ENCODE measurements at places on chromosomes 4 and X.

DNA sequence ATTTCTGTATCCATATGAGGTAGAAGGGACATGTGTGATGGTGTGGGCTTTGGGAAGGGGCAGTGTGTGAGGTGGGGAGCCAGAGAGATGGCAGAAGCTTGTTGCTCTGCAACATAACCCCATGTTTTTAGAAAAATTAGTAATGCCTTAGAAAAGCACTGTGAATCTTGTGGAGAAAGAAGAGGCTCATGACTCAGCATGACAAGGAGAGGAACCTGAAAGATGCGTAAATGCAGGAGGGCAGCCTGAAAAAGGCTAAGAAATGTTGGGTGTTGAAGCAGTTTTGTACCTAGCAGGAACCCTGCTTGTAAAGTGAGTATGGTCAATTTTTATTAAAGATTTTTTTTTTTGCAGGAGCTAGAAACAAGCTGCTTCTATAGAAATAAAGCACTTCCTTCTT lies 59.8 kb downstream of the ARSJ start:
- no peak for DNase-seq

DNA sequence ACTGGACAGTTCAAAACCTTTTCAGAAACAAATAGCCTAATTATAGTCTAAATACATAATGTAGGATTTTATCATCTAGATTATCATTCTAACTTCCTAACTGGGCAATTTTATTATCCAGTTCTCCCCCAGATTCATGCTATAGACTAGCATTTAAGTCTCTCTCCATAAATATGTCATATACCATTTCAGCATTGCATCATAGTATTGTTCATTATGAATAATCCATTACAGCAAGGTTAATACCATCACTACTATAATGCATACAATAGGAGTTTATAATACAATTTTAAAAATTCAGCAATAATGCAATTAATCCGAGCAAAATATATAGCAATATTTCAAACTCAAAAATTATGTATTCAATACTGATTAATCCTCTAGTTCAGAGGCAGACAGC lies 77.4 kb downstream of the PDGFC start:
- DNase-seq, result no peak

DNA sequence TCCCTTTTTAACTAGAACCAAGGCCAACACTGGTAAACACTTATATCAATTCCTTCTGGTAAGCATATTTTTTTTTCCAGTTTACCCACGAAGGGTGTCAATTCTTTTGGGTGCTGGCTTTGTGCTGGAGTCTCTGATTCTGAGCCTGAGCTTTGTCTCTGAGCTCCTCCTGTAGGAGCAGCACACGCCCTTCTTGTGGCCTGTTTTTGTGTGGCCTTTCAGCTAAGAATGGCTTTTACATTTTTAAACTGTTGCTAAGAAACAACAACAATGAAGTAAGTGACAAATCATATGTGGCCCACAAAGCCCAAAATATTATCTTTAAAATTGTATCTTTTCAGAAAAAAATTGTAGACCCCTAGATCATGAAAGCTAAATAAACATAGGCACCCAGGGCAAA lies 98.0 kb upstream of the TBC1D9 start:
- no peak for DNase-seq

- no peak for DNase-seq
Measured at GRCh38 chrX:154138857-154139256, 5.2 kb upstream of the OPN1LW start.

DNA sequence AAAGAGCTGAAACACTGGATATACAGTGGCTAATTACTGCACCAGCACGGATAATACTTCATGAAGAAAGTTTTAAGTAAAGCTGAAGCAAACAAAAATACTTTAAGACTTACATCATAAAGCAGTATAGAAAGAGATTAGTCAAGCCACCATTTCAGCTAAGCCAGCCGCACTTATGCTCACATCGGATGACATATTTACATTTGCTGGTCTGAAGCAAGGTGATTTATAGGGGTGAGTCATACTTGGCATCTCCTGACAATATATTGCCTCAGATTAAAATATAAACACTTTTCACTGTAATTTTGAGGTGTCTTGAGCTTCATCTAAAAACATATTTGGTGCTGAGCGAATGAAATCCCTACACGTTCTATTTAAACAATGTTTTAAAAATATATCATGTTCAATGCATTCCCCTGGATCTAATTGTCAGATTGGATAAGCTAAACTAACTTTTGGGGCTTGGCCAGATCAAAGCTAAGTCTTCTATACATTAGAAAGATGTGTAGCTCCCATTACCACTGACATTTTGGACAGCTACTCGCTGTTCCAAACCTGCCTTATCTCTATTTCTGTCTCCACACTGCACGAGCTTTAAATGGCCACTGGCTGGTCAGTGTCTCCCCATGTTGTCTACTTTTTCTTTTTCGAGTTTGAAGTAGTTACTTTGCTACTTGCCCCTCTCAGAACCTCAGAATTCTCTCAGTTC lies 103.2 kb downstream of the VCX2 start:
- no peak for DNase-seq

GRCh38 chr4:153151535-153152455 lies 52.4 kb upstream of the TRIM2 start:
- no peak for DNase-seq

DNA sequence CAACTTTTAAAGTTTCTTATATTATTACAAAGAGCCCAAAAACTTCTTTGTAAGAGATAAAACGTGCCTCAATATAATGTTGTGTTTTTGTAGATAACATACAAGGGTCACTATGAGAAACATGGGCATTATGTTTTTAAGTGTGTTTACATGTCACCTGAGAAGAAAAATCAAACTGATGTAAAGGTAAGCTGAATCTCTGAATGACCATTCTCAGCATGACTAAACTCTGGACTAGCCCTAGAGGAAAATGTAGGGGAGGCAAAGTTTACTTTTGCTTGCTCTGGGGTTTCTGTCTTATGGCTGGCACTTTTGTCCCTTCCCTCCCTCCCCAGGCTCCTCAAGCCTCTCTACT lies 6.8 kb downstream of the MEPE start:
- DNase-seq, result no peak

- DNase-seq, result peak; percentile 36
Measured at GRCh38 chr4:70902577-70903290, 565 bp downstream of the MOB1B start.

DNA sequence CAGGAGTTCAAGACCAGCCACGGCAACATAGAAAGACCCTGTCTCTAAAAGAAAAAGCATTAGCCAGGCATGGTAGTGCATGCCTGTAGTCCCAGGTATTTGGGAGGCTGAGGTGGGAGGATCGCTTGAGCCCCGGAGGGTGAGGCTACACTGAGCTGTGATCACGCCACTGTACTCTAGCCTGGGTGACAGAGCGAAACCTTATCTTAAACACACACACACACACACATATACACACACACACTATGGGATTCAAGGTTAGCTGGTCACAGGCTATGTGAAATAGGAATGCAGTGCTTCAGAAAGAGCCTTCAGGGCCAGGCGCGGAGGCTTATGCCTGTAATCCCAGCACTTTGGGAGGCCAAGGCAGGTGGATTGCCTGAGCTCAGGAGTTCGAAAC lies 23.5 kb downstream of the NLGN3 start:
- no peak for DNase-seq

- DNase-seq, result no peak
Measured at GRCh38 chr4:7831330-7831729, 108.3 kb downstream of the AFAP1 start.

- DNase-seq, result no peak
Measured at GRCh38 chrX:71998836-71999509, 88.3 kb downstream of the NHSL2 start.

DNA sequence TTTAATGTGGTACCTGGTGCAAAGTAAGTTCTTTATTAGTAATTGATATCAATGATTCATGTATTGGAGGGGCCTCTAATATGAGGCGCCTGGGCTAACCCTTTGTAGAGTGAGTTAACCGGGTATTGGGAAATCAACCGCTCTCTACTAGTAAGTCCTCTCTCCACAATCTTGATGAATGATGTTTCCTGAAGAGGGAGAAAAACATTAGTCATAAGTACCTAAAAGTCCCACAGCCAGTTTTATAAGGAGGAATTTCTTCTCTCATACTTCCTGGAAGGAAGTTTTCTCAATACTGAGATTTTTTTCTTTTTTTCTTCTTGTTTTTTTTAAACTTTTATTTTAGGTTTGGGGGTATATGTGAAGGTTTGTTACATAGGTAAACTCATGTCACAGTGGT lies 62.3 kb downstream of the AGTR2 start:
- no peak for DNase-seq

DNA sequence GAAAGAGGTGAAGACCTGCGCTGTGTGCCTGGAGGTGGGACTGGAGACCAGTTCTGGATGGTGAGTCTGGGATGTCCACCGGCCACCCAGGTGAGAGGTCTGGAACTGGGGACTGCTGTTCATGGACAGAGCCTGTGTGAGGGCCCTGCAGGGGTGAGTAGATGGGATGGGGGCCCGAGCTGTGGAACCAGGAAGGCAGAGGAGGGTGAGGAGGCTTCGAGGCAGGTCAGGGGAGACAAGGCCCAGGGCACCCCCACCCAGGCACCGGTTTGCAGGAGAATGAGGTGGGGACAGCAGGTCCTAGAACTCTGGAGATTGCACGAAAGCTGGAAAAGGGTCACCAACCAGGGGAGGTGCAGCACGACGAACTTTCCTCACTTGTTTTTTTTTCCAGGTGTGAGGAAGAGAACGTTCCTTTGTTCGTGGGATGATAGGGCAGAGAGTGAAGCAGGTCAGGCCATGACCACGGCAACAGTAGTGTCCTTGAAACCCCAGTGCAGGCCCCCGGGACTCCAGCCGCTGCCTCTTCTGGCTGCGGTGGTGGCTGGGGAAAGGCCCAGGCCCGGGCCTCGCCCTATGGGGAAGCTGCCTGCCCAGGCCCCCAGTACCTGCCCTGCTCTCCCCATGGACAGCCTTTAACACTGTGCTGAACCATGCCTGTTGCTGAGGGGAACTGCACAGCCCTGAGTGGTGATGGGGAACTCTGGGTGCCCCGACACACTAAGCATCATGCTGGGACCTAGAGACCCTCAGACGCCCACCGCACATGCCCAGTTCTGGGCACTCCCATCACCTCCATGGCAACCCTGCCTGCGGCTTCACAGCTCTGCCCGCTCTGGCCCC lies 22.9 kb downstream of the TNIP2 start:
- no peak for DNase-seq

DNA sequence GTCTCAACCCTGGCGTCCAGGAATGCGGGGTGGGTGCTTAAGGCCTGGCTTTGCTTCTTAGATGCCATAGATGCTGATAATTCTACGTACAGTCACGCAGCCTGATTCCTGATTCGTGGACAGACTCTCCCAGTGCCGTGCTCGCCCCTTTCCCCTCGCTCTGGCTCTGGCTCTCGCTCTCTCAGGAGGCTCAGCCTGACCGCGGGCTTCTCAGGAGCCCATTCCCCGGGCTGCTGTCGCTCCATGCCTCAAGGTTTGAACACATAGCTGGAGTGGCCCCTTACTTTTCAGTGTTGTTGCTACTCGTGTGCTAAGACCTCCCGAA lies 59.2 kb upstream of the ZC4H2 start:
- no peak for DNase-seq

- no peak for DNase-seq
Measured at GRCh38 chr4:73751166-73751565, 10.8 kb downstream of the CXCL8 start.

GRCh38 chr4:108172753-108173598 lies 4.2 kb upstream of the LEF1 start:
- DNase-seq, result no peak

DNA sequence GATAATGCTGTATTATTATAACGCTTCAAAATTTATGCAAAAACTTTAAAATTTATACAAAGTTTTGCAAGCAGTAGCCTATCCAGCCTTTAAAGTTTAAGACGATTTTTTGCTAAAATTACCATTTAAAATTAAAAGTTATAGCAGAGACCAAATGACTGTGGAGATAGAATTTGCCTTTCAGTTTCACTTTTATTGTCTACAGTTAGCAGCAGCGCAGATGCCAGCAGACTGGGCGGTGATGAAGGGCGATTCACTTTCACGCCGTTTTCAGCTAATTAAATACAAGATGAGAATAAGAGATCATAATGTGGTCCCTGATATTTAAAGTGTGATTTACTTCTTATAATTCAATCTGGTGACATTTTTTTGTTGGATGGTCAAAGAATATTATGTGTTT lies 1381.5 kb upstream of the ADGRL3 start:
- DNase-seq, result no peak

DNA sequence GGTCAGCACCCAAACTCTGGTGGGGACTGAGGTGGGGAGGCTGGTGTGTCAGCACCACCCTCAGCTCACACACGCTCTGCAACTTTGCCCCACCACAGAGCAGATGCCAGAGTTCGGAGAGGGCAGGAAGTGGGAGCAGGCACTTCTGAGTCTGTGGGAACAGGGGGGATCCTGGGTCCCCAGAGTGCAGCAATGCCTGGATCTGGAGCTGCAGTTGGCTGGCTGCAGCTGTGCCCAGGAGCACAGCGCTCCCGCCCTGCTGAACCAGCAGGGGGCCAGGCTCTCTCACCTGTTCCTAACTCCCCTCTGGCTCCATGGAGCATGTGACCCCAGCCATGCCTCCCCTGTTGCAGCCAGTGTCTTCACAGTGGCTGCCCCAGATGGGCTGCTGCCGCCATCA lies 252.4 kb downstream of the SPOCK3 start:
- DNase-seq, result no peak

DNA sequence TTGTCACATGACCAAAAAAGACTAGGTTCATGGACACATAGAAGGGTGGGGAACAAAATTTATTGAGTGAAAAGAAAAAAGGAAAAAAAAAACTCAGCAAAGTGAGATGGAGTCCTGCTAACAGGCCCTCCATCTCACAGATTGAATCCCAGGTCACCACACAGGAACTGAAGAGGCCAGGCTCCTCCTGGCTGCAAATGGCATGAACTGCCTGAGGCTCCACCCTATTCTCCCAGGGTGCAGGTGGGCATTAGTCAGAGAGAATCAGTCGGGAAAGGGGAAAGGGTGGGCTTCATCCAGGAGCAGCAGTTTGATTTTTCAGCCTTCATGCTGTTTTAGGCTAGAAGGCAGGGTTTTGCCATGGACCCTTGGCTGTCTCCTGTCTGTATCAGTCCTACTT lies 128.5 kb upstream of the GRID2 start:
- no peak for DNase-seq

DNA sequence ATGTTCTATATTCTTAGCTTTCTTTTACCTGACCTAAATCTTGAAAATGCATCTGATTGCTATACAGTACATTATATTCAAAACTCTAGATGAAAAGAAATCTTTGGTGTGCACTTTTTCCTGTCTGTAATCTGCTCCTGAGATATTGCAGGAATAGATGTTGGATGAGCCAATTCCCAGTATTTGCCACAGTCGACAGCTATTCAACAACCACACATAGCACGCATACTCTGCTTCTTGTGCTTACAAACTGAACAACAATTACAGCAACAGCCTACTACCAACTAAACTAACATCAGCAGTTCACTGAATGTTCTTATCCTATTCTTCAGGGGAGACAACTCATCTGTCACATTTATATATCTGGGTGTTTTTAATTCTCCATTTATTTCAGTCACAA lies 573.9 kb upstream of the GRID2 start:
- DNase-seq, result no peak

- DNase-seq, result no peak
Measured at GRCh38 chr4:139461022-139461628, 7.2 kb downstream of the RAB33B start.

- no peak for DNase-seq
Measured at GRCh38 chr4:113053883-113054282, 4.4 kb downstream of the ANK2 start.

Measured in GM18507 (cell line).